ENCODE measurements at places on chromosomes 1 and 21. TPM values are rescaled to one million over a fixed set of nuclear protein-coding genes. Genes with fewer than 3 reads are reported as not detected.

IL20 gene
- not detected for total RNA-seq

PKLR gene
- not detected for total RNA-seq

C8A gene
- total RNA-seq: not detected

GNG4 gene
- 124 TPM for total RNA-seq

SYT6 gene
- total RNA-seq: 11.1 TPM

CYYR1 gene
- 40.7 TPM for total RNA-seq

IL6R gene
- total RNA-seq: 1.6 TPM

TRMT13 gene
- total RNA-seq: 11.4 TPM

AK5 gene
- total RNA-seq: 0.91 TPM

PLA2G2C gene
- not detected for total RNA-seq

LCE1B gene
- not detected for total RNA-seq

NBPF6 gene
- not detected for total RNA-seq

LIN28A gene
- total RNA-seq: 97.3 TPM

PLPPR5 gene
- 2.0 TPM for total RNA-seq

DR1 gene
- total RNA-seq: 49.0 TPM

KRTAP12-2 gene
- not detected for total RNA-seq

CFAP74 gene
- total RNA-seq: not detected

CSF3R gene
- total RNA-seq: not detected

PLPPR4 gene
- 0.29 TPM for total RNA-seq

IGSF21 gene
- total RNA-seq: 1.3 TPM

GREM2 gene
- total RNA-seq: 3.7 TPM

TSHB gene
- total RNA-seq: not detected

TNNI3K gene
- total RNA-seq: not detected

DISC1 gene
- total RNA-seq: 9.1 TPM

PRKAB2 gene
- 26.7 TPM for total RNA-seq

WNT4 gene
- total RNA-seq: not detected

CLCA1 gene
- not detected for total RNA-seq

TDRD5 gene
- not detected for total RNA-seq

LCE4A gene
- not detected for total RNA-seq

TEX38 gene
- total RNA-seq: not detected

UBASH3A gene
- total RNA-seq: not detected

MFAP2 gene
- total RNA-seq: 2.1 TPM

MYOG gene
- not detected for total RNA-seq

Data from glutamatergic neuron (in vitro differentiated cells).